Mucosa of gallbladder (tissue), 1 donor: ENCODE measurements at places on chromosomes 16 and 17. TPM values are rescaled to one million over a fixed set of nuclear protein-coding genes. Genes with fewer than 3 reads are reported as not detected.

DNA sequence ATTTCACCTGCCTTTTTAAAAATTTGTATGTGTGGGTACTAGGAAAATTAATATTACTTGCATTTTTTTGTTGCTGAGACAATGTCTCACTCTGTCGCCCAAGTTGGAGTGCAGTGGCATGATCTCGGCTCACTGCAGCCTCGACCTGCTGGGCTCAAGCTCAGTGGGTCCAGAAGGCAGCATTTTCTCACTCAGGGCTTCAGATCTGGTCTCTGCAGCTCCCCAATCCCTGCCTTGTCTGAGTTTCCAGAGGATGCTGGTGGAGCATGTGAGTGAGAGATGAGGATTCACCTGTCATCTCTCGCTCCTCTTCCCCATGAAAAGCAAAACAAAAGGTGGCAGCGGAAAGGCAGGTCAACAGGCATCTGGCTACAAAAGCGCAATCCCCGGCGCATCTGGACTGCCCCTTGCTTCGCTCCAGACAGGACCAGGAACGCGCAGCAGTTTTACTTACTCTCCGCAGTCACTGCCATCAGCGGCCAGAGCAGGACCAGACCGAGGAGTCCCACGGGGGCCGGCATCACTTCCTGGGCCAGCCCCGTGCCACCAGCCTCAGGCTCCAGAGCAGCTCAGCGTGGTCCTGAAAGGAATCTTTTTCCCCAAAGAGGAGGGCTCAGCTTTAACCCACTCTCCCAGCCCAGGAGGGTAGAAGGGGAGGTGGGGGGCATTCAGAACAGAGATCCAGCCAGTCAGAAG is 59.9 kb downstream of the LITAF start:
- DNase-seq, result no peak

GRCh38 chr16:12096157-12096777 is 119.7 kb downstream of the SNX29 start:
- no peak for DNase-seq

GRCh38 chr16:75764154-75764768 is 38.0 kb upstream of the CPHXL start:
- DNase-seq, result peak; percentile 64

DNA sequence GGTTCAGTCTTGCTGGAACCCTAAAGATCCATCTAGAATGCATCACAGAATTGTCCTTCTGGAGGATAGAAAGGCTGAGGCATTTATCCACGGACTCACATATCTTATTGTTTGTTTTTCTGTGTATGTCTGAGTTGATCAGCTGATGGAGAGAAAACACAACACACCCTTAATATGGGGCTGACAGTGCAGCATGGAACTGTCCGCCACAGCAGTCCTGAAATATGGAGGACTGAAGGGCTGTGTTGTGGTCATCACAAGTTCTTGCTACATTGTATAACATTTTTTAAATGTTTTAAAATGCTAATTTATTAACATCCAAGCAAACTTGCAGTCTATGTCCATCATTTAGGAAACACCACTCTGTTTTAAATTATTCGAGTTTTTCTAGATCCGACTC is 448.9 kb upstream of the ERCC4 start:
- no peak for DNase-seq

- DNase-seq, result no peak
Observed at GRCh38 chr17:77890771-77891170, 67.7 kb upstream of the TNRC6C start.

GRCh38 chr17:18267927-18268711 is 7.7 kb downstream of the MIEF2 start:
- no peak for DNase-seq

DNA sequence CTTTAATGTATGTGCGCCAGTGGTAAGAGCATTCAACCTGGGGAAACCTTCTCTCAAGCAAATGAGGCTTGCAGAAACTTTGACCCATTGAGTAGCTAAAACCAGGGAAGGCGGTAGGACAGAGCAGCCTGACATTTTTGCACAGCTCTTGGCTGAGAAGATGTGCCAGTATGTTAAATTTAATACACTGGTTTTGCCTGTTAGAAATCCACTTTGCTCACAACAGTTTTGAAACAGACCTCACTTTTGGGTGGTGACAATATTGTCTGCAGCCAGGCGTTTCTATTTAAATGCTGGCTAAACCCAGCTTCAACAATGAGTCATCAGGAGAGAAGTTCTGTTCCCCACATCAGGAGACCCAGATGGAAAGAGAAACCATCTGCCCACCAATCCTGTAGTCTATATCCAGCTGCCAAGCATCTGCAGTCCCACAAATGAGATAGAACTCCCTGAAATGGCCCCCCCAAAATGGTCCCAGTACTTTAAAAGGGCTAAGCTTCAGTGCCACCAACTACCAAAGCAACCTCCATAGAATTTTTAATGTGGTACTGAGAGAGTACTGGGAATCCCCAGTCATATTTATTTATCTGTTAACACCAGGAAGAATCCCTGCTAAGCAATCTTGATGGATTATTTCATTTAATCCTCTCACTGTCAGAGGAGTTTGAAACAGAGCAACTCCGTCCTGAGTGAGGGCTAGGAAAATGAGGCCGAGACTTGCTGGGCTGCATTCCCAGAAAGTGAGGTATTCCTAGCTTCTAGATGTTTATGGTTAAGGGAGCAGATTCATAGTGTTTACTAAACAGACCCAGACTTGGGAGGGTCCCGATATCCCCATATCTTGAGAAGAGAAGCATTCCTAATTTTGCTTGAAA is 29.0 kb upstream of the CLEC3A start:
- peak; percentile 23 for DNase-seq

GRCh38 chr17:28724500-28725165 is 1.4 kb downstream of the TLCD1 start:
- DNase-seq, result no peak

DNA sequence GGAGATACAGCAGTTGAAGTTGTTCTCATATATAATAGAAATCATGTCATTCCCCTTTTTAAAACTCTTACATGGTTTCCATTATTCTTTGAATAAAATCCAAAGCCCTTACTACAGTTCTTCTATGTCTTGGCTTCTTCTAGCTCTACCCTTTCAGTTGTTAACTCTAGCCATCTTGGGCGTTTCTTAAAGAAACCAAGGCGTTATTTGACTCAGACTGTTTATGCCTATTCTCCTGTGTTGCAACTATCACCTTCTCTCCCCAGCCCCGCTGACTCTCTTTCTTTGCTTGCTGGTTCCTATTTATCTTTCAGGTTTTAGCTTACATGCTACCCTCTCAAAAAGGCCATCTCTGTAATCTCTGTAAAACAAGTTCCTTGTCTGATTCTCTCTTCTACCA is 32.7 kb downstream of the NFATC3 start:
- DNase-seq, result no peak

- no peak for DNase-seq
Observed at GRCh38 chr16:49756775-49757558, 98.9 kb downstream of the ZNF423 start.

DNA sequence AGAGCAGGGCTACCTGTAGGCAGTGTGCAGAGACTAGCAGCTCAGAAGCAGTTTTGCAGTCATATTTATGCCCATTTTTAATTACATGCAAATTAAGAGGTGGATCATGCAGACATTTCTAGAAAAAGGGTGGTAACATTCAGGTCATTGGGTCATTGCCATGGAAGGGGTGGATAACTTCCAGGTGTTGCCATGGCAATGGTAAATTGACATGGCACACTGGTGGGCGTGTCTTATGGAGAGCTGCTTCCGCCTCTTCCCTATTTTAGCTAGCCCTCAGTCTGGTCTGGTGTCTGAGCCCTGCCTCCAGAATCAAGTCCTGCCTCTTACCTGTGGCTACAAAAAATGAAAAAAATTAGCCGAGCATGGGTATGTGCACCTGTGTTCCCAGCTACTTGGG is 2.8 kb upstream of the DNAI2 start:
- DNase-seq, result no peak

DNA sequence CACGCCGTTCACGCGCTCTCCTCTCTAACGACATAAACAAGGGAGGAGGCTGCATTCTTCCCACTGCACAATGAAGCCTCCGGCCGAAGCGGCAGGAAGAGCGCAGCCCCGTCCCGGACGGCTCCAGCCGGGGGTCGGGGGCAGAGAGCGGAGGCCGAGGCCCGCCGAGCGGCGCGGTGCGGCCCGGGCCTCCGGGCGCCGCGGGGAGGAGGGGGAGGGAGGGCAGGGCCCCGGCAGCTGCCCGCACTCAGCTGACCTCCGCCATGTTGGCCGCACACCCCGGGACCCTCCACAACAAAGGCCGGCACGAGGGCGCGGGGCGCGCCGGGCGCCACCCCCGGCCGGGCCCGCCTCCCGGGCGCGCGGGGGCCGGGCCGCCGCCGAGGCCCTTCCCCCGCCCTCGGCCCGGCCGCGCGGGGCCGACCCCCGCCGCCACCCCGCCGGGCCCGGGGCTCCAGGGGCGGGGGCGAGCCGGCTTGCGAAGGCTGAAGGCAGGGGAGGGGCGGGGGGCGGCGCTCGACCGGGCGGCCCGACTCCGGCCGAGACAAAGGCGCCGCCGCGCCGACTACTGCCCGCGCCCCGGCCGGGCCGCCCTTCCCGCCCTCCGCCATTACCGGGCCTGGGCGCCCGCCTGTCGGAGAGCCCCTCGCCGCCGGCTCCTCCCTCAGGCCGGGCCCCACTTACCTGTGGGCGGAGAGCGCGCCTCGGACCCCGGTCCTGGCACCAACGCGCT is 527 bp downstream of the SIAH1 start:
- DNase-seq, result peak; percentile 42

GRCh38 chr16:57003439-57004386 is 14.4 kb downstream of the NLRC5 start:
- DNase-seq, result no peak

The RPH3AL gene
- total RNA-seq, result 26.7 TPM

The KIF19 gene
- 0.32 TPM for total RNA-seq

The TVP23A gene
- total RNA-seq, result 0.52 TPM

The ARL5C gene
- not detected for total RNA-seq

The EFTUD2 gene
- 72.8 TPM for total RNA-seq

The HCRT gene
- total RNA-seq, result not detected

The MSI2 gene
- 133 TPM for total RNA-seq

The KCNG4 gene
- not detected for total RNA-seq

The SLC52A1 gene
- total RNA-seq, result not detected

The PLLP gene
- 206 TPM for total RNA-seq

The FOXL1 gene
- 8.2 TPM for total RNA-seq
